ENCODE measurements at places on chromosomes 16 and 17. TPM values are rescaled to one million over a fixed set of nuclear protein-coding genes. Genes with fewer than 3 reads are reported as not detected.

The PRDM7 gene
- total RNA-seq: not detected

The CPHXL gene
- not detected for total RNA-seq

The RTN4RL1 gene
- 0.80 TPM for total RNA-seq

The CMTM1 gene
- total RNA-seq: 7.1 TPM

DNA sequence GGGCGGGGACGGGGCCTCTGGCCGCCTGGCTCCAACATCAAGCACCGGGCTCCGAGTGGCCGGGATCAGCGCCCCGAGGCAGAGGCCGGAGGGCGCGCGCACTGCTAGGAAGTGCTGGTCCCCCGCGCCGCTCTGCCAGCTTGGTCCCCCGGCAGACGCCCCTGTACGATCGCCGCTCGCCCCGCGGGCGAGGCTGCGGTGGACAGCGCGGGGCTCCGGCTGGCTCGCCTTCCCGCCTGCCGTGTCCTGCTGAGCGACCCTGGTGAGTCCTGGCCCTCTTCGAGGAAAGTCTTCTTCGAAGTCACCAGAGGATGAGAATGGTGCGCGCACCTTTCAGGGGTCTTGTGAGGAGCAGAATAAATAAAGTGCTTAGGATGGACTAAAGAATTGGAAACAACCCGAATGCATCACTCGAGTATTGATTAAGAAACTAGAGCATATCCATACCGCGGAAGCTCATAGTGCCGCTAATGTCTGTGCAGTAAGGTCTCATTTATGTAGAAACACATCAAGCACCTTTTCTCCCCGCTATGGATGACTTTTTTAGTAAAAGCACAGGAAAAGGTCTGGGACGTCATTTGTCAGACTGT is 392 bp downstream of the ZNF213 start:
- no peak for DNase-seq

The TMEM238L gene
- not detected for total RNA-seq

GRCh38 chr17:5826384-5826783 is 242.1 kb upstream of the NLRP1 start:
- DNase-seq: peak; percentile 46

The TNS4 gene
- not detected for total RNA-seq

GRCh38 chr17:15444805-15445204 is 22.6 kb downstream of the CDRT4 start:
- DNase-seq: no peak

The PMP22 gene
- 6.0 TPM for total RNA-seq

- DNase-seq: no peak
These were observed 71.0 kb upstream of the DOC2B start for GRCh38 chr17:252456-252855.

Data from Panc1 (cell line).